ENCODE measurements at places on chromosomes 2 and 18.
A peak's percentile ranks its signal among the peaks of the same experiment; 100 is the strongest.

DNA sequence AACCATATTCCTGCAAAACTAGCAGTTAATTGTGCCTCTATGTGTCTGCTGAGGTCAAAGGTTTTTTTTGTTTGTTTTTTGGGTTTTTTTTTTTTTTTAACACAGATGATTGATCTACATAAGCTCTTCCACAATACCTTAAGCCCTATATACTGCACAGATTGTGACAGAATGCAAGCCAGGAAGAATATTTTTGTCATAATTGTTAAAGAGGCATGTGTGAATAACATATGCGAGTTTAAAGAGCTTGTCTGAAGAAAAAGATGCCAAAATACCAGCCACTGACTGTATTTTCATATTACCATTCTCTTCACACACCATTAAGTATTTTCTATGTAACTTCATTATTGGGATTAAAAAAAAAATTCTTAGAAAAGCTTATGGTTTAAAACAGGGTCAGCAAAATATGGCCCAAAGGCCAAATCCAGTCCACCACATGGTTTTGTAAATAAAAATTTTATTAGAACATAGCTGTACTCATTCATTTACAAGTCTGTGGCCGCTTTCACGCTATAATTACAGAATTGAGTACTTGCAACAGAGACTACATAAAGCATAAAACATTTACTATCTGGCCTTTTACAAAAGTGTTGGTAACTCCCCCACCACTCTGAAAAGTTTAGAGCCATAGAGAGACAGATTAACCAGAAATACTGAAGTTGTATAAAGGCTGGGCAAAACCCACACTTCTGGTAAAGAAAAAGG, 89.9 kb downstream of the TRIP12 start:
- no peaks in the 10 kb centered on the region for H3K27me3 ChIP-seq
- DNase-seq = no peak
- H3K4me1 ChIP-seq = no peaks in the 10 kb centered on the region
- peaks cover 18% of the 10 kb centered on the region for H3K36me3 ChIP-seq

DNA sequence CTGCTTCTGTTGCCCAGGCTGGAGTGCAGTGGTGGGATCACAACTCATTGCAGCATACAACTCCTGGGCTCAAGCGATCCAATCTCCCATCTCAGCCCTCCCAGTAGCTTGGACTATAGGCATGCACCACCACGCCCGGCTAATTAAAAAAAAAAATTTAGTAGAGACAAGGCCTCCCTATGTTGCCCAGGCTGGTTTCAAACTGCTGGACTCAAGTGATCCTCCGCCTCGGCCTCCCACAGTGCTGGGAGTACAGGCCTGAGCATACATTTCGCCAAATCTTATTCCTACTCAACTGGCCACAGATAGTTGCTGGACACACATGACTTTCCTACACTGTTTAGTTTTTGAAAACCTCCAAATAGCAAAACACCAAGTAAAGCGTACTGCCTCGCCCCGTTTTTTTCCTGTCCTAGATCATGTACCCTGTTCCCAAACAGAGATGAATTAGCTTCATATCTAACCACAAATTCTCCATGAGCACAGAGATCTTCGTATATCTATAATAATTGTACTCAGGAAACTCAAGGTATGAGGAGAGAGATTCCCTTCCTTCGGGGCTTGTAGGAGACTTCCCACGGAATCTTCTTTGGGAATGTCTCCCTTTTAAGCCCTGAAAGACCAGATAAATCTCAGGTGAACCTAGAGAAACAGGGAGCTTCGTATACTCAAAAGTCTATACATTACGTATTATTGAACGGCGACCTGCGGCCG, 598 bp upstream of the C2orf69 start:
- H3K27me3 ChIP-seq = no peaks in the 10 kb centered on the region
- H3K27ac ChIP-seq = no peak overlapping the region
- peaks cover 3% of the 10 kb centered on the region for H3K4me1 ChIP-seq
- no peak for DNase-seq

DNA sequence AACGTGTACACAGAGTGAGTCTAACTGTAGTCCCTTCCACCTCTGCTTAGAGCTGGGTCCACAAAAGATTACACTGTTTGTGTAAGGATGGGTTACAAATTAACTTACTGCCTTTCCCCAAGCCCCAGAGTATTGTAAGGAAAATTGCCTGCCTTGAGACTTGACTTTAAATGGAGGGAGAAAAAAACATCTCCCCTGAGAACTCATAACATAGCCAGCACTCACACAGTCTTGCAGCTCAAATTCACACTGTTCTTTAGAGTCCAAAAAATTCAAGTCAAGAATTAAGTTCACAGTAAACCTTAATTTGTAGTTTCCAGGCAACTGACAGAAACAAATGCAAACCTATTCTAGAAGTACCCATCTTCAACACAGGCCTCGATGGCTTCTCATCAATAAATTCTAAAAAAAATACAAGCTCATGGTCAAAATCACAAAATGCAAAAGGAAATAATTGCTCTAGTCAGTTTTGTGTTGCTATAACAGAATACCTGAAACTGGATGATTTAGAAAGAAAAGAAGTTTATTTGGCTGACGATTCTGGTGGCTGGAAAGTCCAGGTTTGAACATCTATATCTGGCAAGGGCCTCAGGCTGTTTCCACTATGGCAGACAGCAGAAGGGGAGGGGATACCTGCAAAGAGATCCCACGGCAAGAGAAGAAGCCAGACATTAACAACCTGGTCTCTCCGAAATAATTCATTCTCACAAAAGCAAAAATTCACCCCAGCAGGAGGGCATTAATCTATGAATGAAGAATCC, 34.6 kb upstream of the TMEM17 start:
- H3K4me1 ChIP-seq = peaks cover 8% of the 10 kb centered on the region
- no peak for DNase-seq
- no peak overlapping the region for H3K4me3 ChIP-seq
- no peaks in the 10 kb centered on the region for H3K27me3 ChIP-seq
- no peaks in the 10 kb centered on the region for H3K36me3 ChIP-seq

- DNase-seq = peak; percentile 96
- no peak within 1 kb of the TSS for H3K27ac ChIP-seq
- H3K4me3 ChIP-seq = peak within 1 kb of the TSS; percentile 98
- H3K27me3 ChIP-seq = no peaks in the 10 kb centered on the region
- peaks cover 2% of the 10 kb centered on the region for H3K4me1 ChIP-seq
Observed at GRCh38 chr18:23503038-23503962, at the start of gene RMC1. Gene RMC1, plus strand, starts transcription at chr18:23503511. Its CDS starts 108 bp downstream, at chr18:23503619.

GRCh38 chr2:212021947-212022346, 516.7 kb downstream of the ERBB4 start:
- H3K4me3 ChIP-seq = no peak overlapping the region
- H3K27ac ChIP-seq = no peak overlapping the region
- no peak for DNase-seq
- H3K27me3 ChIP-seq = no peaks in the 10 kb centered on the region

GRCh38 chr2:10228611-10229365, 73.9 kb upstream of the HPCAL1 start:
- no peak overlapping the region for H3K27ac ChIP-seq
- no peak overlapping the region for H3K4me3 ChIP-seq
- no peaks in the 10 kb centered on the region for H3K36me3 ChIP-seq
- H3K4me1 ChIP-seq = no peaks in the 10 kb centered on the region
- no peaks in the 10 kb centered on the region for H3K27me3 ChIP-seq

DNA sequence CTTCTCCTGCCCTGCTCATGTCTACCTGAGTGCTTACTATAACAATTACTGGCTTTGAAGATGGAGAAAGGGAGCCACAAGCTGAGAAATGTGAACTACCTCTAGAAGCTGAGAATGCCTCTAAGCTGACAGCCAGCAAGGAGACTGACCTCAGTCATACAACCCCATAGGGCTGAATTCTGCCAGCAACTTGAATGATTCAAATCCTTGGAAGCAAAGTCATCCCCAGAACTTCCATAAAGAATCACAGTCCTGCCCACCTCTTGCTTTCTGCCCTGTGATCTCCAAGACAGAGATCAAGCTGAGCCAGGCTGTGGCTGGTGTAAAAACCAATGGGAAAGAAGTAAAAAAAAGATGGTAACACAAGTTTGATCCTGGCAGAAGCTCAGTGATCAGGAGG, 288.2 kb upstream of the SPHKAP start:
- no peaks in the 10 kb centered on the region for H3K36me3 ChIP-seq
- no peaks in the 10 kb centered on the region for H3K27me3 ChIP-seq
- H3K4me1 ChIP-seq = no peaks in the 10 kb centered on the region
- no peak overlapping the region for H3K4me3 ChIP-seq
- no peak for DNase-seq
- H3K27ac ChIP-seq = no peak overlapping the region

Data from trophoblast cell (in vitro differentiated cells and primary cell).